Fibroblast of mammary gland (primary cell): ENCODE measurements at places on chromosomes 13 and 19.

GRCh38 chr13:79522583-79522982, 41.6 kb downstream of the NDFIP2 start:
- peak; percentile 47 for DNase-seq

- DNase-seq: peak; percentile 94
Observed at GRCh38 chr13:109274188-109274821, 512.1 kb downstream of the IRS2 start.

DNA sequence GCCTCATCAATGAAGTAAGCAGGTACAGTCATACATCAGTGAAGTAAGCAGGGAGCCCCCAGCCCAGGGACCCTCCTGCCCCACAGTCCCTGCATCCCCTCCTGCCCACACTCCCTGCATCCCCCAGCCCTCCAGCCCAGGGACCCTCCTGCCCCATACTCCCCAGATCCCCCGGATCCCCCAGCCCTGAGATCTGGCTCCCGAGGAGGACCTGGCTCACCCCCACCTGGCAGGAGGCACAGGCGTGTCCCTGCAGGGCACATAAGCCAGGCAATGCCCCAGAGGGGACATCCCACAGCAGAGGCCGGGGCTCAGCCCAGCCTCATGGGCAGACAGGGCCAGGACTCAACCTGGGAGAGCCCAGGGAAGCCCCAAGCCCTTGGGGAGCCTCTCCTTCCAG, 53.6 kb upstream of the TPM4 start:
- no peak for DNase-seq

DNA sequence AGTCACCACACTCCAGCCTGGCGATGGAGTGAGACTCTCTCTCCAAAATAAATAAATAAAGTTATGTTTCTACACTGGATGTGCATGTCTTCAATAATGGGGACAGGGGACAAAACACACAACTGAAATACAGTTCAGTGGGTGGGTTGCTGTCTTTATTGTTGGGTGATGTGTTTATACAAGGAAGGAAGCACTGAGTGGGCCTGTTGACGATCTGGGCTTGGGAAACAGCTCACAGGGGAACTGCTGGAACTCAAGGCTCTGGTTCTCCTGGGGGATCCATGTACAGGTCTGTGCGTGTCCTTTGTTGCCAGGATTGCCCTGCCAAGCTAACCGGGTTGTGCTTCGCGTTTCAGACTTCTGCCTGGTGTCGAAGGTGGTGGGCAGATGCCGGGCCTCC, 18.9 kb downstream of the SPINT2 start:
- DNase-seq: no peak

DNA sequence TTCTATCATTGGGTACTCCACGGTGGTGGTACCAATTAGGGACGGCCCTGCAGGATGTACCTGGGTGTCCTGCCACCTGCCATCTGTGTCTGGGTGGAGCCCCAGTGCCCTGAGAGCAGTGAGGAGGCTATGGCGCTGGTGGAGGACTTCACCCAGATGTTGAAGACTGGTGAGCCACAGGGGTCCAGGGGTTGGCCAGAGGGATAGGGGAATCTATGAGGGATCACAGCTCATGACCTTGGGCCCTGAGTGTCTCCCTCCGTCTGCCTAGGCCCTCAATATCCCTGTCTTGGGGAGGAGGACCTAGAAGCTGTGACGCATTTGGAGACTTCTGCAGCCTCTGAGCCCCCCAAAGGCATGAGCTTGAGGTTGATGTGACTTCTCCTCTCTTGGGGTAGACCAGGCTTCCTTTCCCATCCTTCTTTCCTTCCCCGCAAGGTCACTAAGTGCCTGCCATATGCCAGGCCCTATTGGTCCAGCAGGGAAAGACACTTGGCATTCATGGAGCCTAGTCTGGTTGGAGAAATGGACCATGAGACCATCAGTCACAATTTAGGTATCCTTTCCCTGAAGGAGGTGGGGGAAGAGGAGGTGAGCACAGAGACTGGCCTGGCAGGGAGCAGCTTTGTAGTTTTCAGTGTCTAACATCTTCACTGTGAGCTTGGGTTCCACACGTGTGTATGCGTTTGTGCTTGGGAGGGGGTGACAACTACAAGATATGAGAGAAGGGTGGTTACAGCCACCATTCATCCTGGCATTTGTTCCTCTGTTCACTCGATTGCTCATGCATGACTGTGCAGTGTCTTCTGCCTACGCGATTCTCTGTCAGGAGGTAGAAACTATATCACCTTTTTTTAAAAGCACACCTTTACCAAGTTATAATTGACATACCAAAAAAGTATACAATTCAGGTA, 5.1 kb upstream of the MZF1 start:
- no peak for DNase-seq

GRCh38 chr19:49997709-49998108, 27.5 kb downstream of the VRK3 start:
- peak; percentile 30 for DNase-seq

DNA sequence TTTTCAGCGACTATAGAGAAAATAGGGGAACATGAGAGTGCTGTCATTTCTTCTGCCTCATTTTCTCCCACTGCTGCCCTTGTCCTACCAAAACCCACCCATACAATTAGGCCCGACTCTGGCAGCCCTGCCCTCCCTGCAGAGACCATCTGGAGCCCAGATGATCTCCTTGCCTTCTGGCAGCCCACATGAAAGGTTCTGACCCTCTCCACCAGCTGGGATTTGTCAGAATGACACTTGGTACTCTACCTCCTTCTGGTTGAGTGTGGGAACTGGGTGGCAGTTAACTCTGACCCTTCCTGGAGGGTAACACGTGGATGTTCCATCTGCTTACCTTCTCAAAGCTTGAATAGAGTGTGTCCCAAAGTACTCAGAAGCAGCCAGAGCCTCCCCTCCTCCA, 21.0 kb upstream of the SIAH3 start:
- DNase-seq: peak; percentile 42

DNA sequence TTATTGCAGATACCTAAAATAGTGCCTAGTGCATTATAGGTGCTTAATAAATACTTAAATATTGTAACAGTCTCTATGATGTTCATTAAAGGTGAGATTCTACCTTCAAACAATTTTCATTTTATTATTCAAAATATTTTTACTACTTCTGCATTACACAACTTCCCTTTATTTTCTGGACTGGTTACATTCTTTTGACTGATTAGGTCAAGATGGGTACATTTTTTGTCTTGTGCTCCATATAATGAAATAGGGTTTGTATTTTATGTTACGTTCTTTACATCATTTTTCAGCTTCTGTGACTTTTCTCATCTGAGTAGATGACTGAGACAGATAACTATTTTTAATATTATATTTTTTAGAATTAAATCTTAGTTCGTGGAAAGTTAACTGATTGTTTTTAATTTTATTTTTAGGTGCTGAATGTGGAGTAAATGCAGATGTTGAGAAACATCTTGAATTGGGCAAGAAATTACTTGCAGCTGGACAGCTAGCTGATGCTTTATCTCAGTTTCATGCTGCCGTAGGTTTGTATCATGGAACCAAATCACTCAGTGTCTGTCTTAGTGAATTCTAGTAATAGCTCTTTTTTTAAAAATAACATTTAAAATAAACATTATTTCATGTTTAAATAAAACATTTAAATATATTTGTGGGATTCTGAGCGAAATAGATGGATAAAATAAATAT, 32.0 kb downstream of the DNAJC3 start:
- DNase-seq: peak; percentile 46

DNA sequence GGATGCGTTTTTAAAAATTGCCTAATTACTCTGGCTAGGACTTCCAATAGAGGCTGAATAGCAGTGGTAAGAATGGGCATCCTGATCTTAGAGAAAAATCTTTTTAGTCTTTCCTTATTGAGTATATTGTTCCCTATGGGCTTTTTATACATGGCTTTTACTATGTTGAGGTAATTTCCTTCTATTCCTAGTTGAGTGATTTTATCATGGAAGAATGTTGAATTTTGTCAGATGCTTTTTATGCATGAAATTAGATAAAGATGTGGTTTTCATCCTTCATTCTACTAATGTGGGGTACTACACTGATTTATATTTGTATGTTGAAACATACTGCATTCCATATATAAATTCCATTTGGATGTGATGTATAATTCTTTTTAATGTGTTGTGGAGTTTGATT, 2673.8 kb downstream of the PCDH9 start:
- no peak for DNase-seq

- no peak for DNase-seq
Observed at GRCh38 chr19:30530751-30531150, 158.6 kb downstream of the ZNF536 start.

DNA sequence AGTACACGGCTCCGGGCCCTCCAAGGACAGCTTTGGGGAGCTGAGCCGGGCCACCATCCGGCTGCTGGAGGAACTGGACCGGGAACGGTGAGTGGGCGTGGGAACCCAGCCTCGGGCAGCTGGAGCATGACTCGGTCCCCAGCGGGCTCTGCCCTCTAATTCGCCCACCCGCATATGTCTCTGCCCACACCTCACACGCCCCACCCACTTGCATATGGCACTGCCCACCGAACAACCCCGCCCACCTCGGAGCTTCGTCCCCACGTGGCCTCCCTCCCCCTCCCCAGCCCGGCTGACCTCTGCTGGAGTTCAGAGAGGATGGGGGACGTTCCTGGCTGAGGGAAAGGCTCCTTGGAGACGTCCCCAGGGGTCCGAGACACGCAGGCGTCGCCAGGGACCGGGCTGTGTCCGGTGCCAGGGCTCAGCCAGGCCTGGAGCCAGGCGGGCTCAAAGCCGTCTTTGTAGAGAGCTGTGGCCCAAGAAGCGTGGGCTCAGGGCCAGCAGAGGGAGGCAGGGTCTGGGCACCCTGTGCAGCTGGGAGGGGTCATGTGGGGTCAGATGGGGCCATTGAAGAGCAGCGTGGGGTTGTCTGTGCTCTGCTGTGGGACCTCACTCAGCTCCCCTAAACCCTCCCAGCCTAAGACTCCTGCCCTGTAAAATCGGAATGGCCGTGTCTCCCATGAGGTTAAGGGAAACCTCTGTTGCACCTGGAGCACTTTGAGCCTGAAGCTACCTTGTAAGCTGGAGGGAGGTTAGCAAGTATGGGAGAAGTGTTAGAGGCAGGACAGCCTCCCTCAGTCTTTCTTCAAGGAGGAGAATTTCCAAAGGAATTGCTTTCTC, 3.8 kb downstream of the APC2 start:
- peak; percentile 62 for DNase-seq

DNA sequence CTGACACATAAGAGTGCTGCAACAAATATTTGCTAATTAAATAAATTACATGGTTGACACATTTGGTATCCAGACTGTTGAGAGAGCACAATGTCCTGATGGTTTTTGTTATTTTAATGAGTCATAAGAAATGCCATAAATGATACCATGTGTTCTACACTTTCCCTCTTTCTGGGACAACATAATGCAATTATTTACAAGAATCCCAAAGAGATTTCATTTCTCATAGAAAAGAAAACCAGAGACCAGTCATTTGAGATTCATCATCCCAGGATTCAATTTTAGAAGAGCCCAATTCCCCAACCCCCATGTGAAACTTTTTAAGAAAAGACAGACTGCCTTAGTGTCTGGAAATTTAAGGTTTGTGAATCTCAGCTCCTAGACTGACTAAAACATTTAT, 399.6 kb downstream of the DCT start:
- peak; percentile 92 for DNase-seq

DNA sequence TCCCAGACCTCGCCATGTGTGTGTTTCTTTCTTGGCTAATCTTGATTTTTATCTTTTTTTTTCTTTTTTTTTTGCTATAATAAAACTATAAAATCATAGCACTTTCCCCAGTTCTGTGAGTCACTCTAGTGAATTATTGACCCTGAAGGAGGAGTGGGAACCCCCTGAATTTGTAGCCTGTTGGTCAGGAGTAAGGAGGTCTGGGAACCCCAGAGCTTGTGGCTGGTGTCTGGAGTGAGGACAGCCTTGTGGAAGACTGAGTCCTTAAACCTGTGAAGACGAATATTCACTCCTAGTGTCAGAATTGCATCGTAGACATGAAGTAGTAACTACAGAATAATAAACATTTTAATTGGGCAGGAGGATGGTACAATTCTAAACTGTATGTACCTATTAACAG, 7.4 kb downstream of the EID2B start:
- DNase-seq: no peak

- peak; percentile 35 for DNase-seq
Observed at GRCh38 chr19:10069046-10069445, 17.1 kb upstream of the SHFL start.

DNA sequence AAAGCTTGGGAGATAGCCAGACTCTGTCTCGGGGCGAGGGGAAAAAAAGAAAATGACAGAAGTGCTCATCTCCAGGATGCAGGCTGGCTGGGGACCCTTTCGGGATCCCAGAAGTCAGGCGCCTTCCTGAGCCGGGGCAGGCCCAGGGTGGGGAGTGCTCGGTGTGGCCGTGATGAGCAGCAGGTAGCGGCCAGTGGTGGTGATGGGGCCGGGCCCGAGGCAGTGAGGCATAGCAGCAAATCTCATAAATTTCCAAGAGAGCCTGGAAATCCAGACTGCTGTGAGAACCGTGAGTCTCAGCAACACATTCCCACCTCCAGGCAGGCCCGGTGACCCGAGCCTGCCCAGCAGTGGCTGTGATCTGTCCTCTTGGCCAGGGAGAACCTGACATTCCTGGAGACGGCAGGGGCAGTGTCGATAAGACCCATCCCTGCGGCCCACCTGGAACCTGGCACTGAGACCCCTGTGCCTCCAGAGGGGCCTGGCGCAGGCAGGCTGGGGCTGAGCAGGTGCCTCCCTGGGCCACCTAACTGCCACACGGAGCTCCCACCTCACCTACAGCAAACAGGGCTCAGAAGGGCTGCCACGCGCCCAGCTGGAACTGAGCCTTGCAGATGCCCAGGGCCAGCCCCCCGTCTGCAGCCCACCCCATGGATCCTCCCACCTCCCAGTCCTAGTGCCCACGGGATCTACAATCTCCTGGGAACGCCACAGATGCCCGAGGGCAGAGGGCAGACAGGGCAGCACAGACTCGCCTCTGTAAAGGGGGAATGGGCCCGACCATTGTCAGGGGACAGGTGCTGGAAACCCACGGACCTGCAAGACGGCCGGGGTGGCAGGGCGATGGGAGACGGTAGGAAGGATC, 23.4 kb downstream of the IZUMO4 start:
- no peak for DNase-seq

DNA sequence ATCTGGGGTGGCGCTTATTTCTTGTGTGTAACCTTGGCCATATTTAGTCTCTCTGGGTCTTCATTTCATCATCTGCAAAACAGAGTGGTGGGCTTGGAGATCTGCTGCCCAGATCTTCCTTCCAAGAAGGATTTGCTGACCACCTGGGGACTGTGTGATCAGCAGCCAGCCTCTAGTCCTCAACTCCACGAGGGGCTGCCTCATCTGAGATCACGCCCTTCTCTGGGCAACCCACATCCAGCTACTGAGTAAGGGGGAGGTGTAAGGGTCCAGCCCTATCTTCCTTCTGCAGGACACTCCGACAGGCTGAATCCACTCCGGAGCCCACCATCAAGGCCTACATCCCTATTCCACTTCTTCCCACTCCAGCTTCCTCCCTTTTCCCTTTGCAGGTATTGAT, 57.9 kb downstream of the CHST8 start:
- DNase-seq: no peak

GRCh38 chr19:2050991-2051772, at the start of gene MKNK2:
Gene MKNK2 (minus strand): TSS chr19:2051244. CDS start chr19:2050851, 393 bp downstream.
- DNase-seq: peak; percentile 77

GRCh38 chr13:112574834-112575613, 12.9 kb downstream of the TUBGCP3 start:
- no peak for DNase-seq

GRCh38 chr19:47210180-47210490, 20.9 kb downstream of the BBC3 start:
- DNase-seq: no peak
